T-helper 2 cell treated with Interferon-gamma antibody and Interleukin-4, amounts not matched to agents 100 ng/mL and 5 ng/mL, for 36 hours (primary cell): ENCODE measurements at places on chromosomes 2 and 18. TPM values are rescaled to one million over a fixed set of nuclear protein-coding genes. Genes with fewer than 3 reads are reported as not detected.

IL1A gene
- 0.73 and 0.93 TPM in 2 replicates for total RNA-seq

ALPG gene
- total RNA-seq: not detected in 2 replicates

REEP1 gene
- 0.45 and 0.57 TPM in 2 replicates for total RNA-seq

TNFAIP6 gene
- total RNA-seq: not detected in 2 replicates

SNRPD1 gene
- total RNA-seq: 106 and 121 TPM in 2 replicates

DSEL gene
- total RNA-seq: 0.02 TPM in 1 of 2 replicates, not detected in the other

CIB4 gene
- not detected in 2 replicates for total RNA-seq

EVX2 gene
- not detected in 2 replicates for total RNA-seq

CDKL4 gene
- 0.59 and 0.80 TPM in 2 replicates for total RNA-seq

STPG4 gene
- 0.30 and 0.50 TPM in 2 replicates for total RNA-seq

VWC2L gene
- total RNA-seq: not detected in 2 replicates

OST4 gene
- total RNA-seq: 351 and 367 TPM in 2 replicates

ANKZF1 gene
- 80.1 and 83.0 TPM in 2 replicates for total RNA-seq

SULT1C4 gene
- total RNA-seq: not detected in 2 replicates

CHRNA1 gene
- total RNA-seq: not detected in 2 replicates

CROCC2 gene
- not detected in 2 replicates for total RNA-seq

ZNF521 gene
- not detected in 2 replicates for total RNA-seq

ZSWIM2 gene
- total RNA-seq: not detected in 2 replicates

YES1 gene
- 9.8 and 11.6 TPM in 2 replicates for total RNA-seq

ACADL gene
- total RNA-seq: not detected in 2 replicates

ALK gene
- not detected in 2 replicates for total RNA-seq

TRIM54 gene
- 0.16 TPM in 1 of 2 replicates, not detected in the other for total RNA-seq

RUFY4 gene
- 1.1 and 1.3 TPM in 2 replicates for total RNA-seq

SKOR2 gene
- not detected in 2 replicates for total RNA-seq

RPRM gene
- total RNA-seq: not detected in 2 replicates

RGPD3 gene
- 0.20 and 0.30 TPM in 2 replicates for total RNA-seq

PLGLB1 gene
- 3.2 TPM in 1 of 2 replicates, not detected in the other for total RNA-seq

CLEC4F gene
- not detected in 2 replicates for total RNA-seq

ATOH8 gene
- total RNA-seq: 0.18 and 0.20 TPM in 2 replicates

SLC23A3 gene
- 1.5 and 2.1 TPM in 2 replicates for total RNA-seq

SAG gene
- 0.02 and 0.34 TPM in 2 replicates for total RNA-seq

RBM43 gene
- 3.9 and 4.2 TPM in 2 replicates for total RNA-seq

RTKN gene
- 0.36 and 0.52 TPM in 2 replicates for total RNA-seq

CEP192 gene
- total RNA-seq: 48.5 and 50.1 TPM in 2 replicates

SMYD1 gene
- total RNA-seq: not detected in 2 replicates

RNU2-63P gene
- 22.6 and 24.3 TPM in 2 replicates for total RNA-seq

FABP1 gene
- not detected in 2 replicates for total RNA-seq

GULP1 gene
- total RNA-seq: not detected in 2 replicates

MRPS5 gene
- 71.5 and 74.8 TPM in 2 replicates for total RNA-seq
